ENCODE measurements at places on chromosomes 5 and 9.

- peak; percentile 55 for DNase-seq
Observed at GRCh38 chr9:116250891-116251290, 97.3 kb downstream of the PAPPA start.

DNA sequence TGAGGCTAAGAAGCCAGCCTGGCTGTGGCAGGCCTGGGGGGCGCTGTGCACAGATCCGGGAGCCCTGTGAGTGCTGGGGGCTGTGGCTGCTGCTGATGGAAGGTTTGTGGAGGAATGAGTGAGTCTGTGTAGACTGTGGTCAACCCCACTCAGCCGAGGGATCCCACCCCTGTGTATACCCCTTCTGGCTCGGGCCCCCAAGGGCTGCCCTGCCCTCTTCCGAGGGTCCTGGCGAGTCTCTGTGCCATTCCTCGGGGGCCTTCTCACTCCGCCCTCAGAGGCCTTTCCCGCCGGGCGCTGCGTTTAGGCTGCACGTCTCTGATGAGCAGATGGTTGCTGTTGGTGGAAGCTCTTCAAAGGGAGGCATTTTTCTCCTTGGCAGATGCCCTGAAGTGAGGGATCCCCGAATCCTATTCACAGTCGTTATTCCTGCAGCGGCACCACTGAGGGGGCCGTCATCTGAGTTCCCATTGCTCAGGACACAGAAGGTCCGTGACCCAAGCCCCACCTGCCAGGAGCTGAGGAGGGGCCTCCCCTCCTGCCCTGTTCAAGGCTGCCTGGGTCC lies 94.1 kb downstream of the RXRA start:
- DNase-seq = no peak

DNA sequence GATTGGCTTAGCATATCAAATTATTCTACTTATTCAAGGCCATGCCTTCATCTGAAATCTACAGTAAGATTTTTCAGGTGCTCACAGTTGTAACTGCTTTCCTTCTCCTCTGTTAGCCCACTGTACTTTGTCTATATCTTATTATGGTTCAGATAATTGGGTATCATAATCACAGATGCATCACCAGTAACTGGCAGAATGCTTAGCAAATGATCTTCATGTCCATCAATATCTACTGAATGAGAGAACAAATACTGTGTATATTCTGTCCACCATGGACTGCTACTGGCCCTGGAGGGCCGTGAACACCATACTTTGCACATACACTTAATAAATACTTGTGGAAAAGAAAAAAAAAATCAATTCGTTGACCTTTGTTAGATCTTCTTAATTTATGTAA lies 96.2 kb downstream of the MEF2C start:
- DNase-seq = no peak

DNA sequence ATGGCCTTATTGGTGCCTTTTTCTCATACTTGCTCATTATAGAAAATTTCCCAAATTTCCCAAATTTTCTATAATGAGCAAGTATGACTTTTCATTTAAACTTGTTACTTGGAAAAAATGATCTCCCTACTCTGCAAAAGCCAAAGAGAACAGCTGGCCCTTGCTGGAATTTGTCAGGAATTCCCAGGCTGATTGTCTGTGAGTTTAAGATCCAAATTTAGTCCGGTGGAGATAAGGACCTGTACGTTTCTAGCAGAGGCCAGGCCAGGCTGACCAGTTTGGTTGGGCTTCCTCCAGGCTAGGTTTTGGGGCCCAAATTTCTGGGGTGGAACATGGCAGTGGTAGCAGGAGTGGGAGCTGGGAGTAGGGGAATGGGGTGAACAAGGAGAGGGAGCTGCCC lies 51.9 kb downstream of the NEURL1B start:
- DNase-seq = peak; percentile 21

DNA sequence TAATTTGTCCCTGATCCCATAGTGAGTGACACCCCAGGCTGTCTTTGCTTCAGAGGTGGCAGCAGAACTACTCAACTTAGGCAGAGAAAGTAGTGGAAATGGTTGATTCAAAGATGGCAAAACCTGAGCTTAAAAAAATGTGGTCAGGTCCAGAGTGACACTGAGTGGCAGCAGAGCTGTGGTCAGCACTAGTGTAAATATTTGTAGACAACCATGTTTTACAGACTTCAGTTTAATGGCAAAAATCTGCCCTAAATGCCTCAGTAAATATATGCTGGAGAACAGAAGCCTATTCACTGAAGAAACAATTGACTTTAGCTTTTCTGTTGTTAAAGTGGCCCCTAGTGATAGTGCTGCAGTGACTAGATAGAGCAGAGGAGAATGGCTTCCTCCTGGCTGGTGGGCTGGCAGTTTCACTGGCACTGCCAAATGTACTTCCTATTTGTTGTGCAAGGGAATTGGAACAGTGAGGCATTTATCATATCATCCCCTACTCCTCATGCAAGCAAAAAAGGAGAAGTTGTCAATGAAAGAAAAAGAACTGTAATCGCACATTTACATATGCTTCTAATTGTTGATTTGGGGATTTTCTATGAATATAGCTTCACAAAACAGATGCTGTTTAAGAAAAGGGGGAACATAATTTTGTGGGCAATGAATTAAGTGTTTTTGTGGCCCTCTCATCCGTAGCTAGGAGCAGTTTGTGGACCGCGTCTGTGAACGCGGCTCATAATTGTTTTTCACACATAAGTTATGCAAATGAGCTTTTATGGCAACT lies 12.0 kb downstream of the PBX3 start:
- DNase-seq = no peak

GRCh38 chr9:137763271-137763955 lies 114.2 kb upstream of the CACNA1B start:
- DNase-seq = no peak

DNA sequence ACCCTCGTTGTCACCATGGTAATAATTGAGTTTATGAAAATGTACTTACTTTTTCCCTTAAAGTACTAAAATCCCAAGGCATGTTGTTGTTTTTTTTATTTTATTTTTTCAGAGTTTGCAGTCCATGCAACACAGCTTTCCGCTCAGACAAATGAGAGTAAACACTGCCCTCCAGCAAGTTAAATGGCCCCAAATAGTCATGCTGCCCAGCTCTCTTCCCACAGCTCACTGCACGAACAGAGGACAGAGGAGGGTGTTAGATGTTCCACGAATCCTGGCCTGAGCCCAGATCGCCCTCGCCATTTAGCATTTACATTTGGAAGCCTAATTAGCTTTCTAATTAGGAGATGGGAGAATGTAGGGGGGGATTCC lies 1.9 kb downstream of the NIM1K start:
- no peak for DNase-seq

GRCh38 chr5:115418788-115419187 lies 122.3 kb upstream of the CCDC112 start:
- no peak for DNase-seq

- no peak for DNase-seq
Observed at GRCh38 chr9:125789196-125789595, 42.0 kb downstream of the PBX3 start.

- peak; percentile 73 for DNase-seq
Observed at GRCh38 chr5:158435161-158435616, 576.2 kb upstream of the CLINT1 start.

- DNase-seq = no peak
Observed at GRCh38 chr9:38380872-38381534, 11.5 kb upstream of the ALDH1B1 start.

DNA sequence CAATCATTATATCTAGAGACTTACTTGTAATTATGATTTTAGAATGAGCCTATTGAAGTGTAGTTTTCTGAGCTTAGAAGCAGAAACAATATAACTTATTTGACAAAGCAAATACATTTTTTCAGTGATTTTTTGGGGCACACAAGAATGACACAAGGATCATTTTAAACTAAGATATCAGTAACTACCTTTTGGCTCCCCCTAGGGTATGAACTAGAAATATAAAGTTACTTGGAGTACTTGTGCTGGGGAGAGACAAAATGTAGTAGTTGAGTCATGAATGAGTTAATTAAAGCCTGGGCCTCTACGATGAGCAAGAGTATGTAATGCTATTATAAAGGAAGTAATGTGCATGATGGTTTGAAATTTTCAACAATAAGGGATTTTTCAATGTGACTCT lies 1244.1 kb upstream of the ACO1 start:
- peak; percentile 46 for DNase-seq

GRCh38 chr5:56301069-56301468 lies 67.9 kb upstream of the ANKRD55 start:
- no peak for DNase-seq

GRCh38 chr9:35718721-35719511 lies 13.1 kb downstream of the TLN1 start:
- DNase-seq = no peak

- no peak for DNase-seq
Observed at GRCh38 chr5:153742060-153742459, 251.6 kb downstream of the GRIA1 start.

DNA sequence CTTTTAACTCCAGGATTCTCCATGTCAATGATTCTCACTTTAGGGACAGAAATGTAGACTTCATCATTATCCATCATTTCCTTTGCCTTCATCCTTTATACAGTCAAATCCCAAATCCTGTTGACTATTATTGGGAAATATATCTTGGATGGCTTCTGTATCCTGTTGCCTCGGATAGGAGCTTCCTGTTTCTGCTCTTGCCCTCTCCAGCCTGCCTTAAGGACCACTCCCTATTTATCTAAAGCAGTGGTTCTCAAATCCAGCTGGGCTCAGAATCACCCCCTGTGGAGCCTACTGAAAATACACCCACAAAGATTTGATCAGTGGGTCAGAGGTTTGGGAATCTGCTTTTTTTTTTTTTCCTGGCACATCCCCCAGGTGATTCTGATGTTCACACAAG lies 8.5 kb downstream of the AFAP1L1 start:
- DNase-seq = no peak

All from fibroblast of upper back skin (primary cell).